ENCODE measurements at places on chromosomes 2 and 18.

DNA sequence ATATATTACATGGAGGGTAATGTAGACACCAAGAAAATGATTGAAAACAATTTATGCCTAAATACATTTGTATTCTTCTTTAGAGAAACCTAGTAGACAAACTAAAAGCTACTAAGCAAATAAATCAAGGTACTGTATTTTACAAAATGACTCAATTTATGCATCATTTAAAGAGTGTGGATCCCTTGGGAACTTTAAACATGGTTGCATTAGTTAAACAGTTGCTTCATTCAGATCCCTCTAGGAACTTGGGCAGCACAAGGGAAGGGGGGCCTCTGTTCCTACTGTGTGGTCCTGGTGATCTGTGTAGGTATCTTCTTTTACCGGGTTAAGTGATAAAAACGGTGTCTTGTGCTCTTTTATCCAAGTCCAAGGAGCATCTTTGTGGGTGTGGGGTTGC, 31.5 kb upstream of the ATP8B1 start:
- DNase-seq = no peak

- DNase-seq = no peak
Measured at GRCh38 chr2:42196070-42196402, 26.9 kb downstream of the EML4 start.

DNA sequence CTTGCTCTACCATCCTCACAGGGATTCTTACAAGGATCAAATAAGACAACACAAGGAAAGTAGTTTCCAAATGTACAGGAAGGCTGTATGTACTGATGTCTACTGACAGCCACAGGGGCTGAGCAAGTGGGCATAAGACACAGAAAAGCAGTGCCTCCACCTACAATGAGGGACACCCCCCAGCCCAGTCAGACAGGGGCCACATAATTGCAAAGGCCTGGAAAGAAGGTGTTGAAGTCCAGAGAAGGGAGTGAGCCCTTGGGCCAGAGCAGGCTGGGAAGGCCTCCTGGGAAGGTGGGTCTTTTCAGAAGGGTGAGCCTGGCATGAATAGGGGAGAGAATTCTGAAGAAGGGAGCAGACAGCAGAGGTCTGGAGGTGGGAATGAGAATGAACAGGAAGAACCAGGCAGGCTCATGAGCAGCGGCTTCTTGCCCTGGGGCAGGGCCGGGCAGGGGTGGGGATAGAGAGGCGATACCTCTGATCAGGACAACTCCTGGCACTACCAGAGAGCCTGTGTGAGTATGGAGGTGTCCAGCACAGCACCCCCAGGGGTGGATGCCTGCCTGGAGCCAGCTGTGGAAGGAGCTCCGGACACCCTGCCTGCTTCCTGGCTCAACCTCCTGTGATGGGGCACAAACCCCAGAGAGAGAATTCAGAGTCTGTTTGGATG, 30.1 kb downstream of the HS1BP3 start:
- no peak for DNase-seq

DNA sequence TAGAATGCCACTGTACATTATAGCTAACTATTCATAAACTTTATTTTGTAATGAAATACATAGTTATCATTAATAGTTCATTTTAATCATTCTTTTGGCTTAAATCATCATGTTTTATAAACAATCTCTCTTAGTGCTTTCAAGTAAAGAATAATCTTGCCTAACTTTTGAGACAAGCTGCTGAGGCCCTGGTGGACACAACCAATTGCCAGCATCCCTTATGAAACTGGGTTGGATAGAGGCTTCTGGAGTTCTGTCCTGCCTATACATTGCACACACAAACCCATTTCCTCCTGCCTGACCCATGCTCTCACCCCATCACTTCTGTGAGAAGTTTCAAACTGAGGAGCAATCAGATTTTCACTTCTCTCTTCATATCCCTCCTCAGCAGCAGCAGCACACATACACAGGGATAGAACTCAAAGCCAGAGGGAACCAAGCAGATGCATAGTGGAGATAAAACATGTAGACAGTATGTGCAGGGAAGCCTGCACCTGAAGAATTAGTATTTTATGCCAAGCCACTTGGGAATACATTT, 450.0 kb upstream of the SLC14A2 start:
- no peak for DNase-seq

GRCh38 chr2:233438573-233439147, 84.4 kb downstream of the DGKD start:
- no peak for DNase-seq

All from activated CD4-positive, alpha-beta T cell treated with anti-CD3 and anti-CD28 coated beads for 1 hour (primary cell).